Lung microvascular endothelial cell (primary cell): ENCODE measurements at places on chromosomes 12 and 14.

- no peak for DNase-seq
Observed at GRCh38 chr14:53214384-53214783, 61.3 kb upstream of the DDHD1 start.

DNA sequence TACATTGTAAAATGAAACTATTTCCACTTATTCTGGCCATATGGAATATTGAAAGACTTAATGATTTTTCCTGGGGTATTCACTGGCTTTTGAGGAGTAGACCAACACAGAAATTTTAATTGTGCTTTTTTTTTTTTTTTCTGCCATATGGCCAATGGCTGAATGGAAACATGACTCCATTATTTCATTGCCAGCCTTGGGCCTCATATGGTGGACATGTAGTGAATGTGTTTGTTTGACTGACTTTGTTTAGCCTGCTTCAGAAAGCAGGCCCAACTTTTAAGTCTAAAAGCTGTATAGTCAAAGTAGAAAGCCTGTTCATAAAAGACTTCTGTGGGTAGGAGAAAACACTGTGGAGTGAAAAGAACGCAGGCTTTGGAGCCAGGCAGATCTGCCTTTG lies 2.4 kb downstream of the GNG2 start:
- DNase-seq = no peak

GRCh38 chr14:33940561-33941011 lies 10.3 kb downstream of the EGLN3 start:
- DNase-seq = no peak

DNA sequence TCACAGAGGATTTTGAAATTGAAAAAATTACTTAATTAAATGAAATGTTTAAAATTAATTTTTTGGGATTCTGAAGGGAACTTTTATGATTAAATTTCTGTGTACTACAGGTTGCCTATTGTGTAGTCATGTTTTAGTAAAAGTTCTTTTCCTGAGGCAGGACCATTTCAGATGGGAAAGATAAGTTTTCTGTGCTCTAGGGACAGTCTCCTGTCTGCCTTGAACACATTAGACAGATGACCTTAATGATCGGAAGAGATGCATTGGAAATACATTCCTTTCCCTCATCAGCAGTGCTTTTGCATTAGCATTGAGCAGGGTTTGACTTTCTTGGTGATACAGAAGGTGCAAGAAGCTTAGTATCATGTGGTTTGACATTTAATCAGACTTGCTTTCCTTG lies 28.1 kb downstream of the CRADD start:
- no peak for DNase-seq

GRCh38 chr12:6549684-6550151 lies 6.1 kb downstream of the IFFO1 start:
- no peak for DNase-seq

- no peak for DNase-seq
Observed at GRCh38 chr14:79749065-79749464, 462.2 kb downstream of the DIO2 start.

- DNase-seq = peak; percentile 38
Observed at GRCh38 chr12:42360747-42361403, 34.9 kb downstream of the PPHLN1 start.

DNA sequence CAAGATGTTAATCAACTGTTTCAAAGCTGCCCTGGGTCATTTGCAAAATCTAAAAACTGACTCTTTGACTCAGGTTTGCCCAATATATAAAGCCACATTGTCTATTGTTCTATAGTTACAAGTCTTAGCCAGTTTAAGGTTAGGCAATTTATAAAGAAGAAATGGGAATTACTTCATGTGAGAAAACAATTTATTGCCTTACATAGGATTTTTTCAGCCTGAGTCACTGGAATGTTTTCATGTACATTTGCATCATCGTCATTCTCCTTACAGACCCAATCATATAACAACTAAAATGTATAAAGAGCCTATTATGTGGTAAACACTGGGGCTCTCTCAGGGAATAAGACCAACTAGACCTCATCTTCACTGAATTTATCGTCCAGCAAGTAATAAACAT lies 100.3 kb upstream of the PLEKHG7 start:
- peak; percentile 53 for DNase-seq

- no peak for DNase-seq
Observed at GRCh38 chr12:7344833-7345606, 41.1 kb downstream of the ACSM4 start.

DNA sequence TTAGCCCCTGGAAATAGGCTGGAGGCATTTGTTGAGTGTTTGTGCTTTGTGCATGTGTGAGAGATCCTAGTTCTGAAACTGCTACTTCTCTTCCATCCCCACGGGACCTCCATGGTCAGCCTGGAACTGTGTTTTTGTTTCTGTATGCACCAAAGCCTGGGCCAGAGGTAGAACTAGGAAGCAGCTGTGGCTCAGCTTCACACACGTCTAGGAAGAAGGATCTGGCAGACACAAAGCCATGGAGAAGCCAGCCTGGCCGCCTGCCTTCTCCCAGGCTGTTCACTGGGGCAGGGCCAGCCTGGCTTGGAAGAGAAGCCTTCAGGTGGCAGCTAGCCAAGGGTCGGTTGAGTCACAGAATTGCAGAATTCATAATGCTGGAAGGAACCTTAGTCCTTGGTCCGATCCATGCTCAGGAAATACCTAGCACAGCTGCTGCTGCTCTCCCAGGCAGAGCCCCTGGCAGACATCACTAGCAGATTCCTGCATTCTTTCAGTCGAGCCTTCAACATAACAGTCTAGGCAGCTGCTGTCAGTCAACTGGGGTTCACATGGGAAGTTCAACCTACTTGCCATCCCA lies 27.0 kb downstream of the RIN3 start:
- peak; percentile 100 for DNase-seq

- no peak for DNase-seq
Observed at GRCh38 chr14:102278631-102278935, 26.4 kb downstream of the MOK start.

DNA sequence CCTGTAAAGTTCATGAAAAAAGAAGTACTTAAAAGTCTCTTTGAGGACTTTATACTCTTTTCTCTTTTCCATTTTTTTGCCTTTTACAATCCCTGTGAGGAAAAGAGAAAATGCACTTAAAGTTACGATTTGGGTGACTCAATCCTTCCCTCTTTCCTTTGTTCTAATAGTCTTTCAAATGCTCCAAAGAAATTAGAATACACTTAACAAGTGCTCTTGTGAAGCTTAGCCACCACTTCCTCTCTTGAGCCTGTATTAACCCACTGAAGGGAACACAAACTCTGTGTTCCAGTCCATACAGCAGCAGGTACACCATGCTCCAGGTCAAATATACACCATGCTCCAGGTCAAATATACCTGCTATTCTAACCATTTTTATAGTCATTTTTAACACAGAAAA lies 581.1 kb upstream of the MGAT4C start:
- no peak for DNase-seq

GRCh38 chr12:114190971-114191370 lies 215.0 kb downstream of the TBX5 start:
- DNase-seq = no peak

- DNase-seq = no peak
Observed at GRCh38 chr14:76883447-76883846, 57.2 kb downstream of the LRRC74A start.

DNA sequence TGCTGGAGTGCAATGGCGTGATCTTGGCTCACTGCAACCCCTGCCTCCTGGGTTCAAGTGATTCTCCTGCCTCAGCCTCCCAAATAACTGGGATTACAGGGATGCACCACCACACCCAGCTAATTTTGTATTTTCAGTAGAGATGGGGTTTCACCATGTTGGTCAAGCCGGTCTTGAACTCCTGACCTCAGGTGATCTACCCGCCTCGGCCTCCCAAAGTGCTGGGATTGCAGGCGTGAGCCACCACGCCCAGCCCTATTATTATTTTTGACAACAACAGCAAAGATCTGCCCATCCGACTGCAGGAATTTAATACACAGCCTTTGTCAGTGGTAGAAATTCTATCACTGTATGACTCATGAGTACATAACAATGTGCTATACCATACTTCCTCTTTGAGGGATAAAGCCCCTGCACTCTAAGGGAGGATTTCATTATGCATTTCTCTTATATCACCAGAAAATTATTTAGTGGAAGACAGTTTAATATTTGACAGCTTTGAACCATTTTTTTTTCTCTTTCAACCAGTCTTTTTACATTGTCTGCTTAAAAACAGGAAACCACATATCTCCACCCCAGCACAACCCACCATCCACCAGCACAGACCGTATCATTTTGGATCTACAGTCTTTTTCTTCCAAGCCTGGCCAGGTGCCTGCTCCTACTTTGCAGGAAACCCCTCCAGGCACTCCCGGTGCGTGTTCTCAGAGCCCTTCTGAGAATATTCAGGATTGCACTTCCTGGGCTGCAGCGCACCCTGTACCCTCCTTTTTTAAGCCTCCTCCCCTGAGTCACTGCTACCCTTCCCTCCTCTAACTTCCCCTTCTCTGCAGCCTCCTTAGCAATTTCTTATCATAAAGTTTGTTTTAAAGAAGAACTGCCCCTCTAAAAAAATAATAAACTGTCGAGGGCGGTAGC lies 594 bp downstream of the ARHGDIB start:
- DNase-seq = peak; percentile 58
